ENCODE measurements at places on chromosomes 7 and 10.

DNA sequence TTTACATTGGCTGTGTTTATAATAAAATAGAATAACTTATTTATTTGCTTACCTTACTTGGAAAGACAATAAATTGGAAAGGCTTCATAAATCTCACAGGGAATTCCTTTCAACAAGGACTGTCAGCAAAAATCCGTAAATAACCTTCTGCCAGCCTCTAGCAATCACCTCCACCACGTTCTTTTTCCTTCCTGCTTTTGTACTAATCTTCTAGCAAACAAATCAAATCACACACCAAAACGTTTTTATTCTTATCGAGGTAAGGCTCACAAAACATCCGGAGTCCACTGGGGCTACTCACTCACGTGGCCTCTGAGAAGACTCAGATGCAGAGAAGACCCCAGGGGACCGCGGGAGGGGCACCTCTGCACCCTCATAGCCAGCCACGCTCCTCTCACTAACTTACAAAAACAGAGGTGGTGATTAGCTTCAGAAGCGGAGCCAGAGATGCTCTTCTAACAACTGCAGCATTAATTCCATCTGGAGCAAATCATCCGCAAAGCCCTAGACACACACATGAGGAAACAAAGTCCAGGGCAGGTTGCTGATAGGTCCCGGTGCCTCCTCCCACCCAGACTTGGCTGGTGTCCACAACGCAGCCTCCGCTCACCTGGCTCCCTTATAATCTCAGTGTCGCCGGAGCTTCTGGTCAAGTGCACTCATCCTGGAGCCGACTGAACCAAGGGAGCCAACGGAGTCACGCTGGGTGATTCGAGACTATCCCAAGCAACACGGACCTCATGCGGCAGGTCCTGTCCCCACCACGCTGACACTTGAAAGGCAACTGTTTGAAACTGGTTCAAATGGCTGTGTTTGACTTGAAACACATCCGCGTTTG is 22.5 kb downstream of the CTBP2 start:
- DNase-seq: no peak

GRCh38 chr10:116637830-116638229 is 17.1 kb downstream of the PNLIPRP2 start:
- no peak for DNase-seq

GRCh38 chr10:97788552-97789442 is 17.0 kb upstream of the SFRP5 start:
- no peak for DNase-seq

- DNase-seq: no peak
Measured at GRCh38 chr10:57992321-57993077, 275.2 kb downstream of the IPMK start.

- no peak for DNase-seq
Measured at GRCh38 chr7:27834179-27834921, 94.4 kb downstream of the TAX1BP1 start.

DNA sequence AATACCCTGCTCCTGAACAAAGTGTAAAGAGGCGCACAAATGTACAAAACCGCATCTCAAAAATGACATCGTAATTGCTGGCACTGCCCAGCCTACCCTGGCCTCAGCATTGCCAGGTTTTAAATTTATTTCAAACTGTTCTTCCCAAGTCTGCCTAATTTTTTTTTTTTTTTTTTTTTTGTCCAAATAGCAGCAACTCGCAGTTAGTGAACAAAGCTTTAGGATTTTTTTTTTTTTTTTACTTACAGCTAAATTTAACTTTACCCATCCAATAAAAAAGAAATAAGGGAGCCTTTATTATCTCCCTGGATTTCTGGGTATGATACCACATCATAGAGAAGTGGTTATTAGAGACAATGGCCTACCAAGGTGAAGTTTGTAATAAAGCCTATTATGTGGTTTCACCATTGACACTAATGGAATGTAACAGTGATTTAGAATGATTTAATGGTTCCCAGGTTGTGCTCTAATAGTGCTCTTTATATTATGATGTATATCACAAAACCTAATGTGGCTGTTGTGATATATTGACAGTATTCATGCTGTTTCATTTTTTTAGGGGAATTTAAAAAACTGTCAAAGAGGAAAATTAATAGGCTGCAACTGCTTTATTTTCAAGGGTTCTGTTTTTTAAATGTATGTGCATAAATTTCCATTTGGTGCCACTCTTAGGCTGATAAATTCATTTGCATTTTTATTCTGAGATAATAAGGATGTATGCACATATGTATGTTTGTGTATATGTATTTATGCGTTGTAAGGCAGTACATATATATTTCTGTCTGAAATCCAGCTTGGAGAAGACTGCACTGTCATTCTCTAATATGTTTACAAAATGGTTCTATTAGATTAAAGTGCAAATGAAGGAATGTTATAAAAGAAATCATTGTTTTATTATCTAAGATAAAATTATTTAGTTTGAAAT is 309.0 kb downstream of the TFEC start:
- DNase-seq: no peak

GRCh38 chr7:1290026-1290678 is 57.5 kb downstream of the UNCX start:
- peak; percentile 84 for DNase-seq

GRCh38 chr7:131071786-131072504 is 255.7 kb upstream of the MKLN1 start:
- peak; percentile 21 for DNase-seq

- DNase-seq: no peak
Measured at GRCh38 chr10:132811891-132812481, 26.0 kb upstream of the NKX6-2 start.

DNA sequence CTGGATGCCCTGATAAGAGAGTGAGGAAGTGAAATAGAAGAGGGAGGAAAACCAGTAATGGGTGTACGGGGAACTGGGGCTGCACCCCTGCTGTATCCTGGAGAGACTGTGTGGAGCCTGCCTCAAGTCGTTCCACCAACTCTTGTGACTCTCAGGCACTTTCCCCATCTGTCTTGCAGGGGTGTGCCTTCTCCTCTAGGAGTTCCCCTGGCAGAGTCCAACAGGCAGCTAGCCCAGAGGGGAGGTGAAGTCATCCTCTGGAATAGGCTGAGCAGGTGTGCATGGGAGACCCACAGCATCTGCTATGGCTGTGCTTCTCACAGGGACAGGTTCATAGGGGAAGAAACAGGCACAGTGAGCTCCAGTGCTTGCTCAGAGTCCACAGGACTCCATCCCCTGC is 46.8 kb downstream of the WIPF3 start:
- DNase-seq: no peak

DNA sequence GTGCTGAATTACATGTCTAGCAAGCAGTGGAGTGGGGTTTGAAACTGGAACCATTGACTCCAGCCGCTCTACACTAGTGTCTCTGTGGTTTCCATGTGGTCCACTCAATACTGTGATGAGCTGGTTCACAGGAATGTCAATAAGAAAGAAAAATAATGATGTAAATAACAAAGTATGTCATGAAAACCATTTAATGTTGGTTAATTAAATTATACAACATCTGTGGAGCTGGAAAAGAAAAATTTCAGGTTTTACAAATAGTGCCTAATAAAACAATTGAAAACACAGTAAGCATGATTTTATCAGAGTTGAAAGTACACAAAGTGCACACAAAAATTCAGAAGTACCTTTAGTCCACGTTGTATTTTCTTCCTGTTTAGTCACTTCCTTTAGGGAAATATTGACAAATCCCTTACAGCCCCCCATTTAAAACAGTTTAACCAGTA is 28.7 kb upstream of the NAMPT start:
- no peak for DNase-seq

- no peak for DNase-seq
Measured at GRCh38 chr7:140232957-140233917, 56.5 kb upstream of the KDM7A start.

- no peak for DNase-seq
Measured at GRCh38 chr10:15208221-15208620, 39.7 kb upstream of the NMT2 start.

GRCh38 chr7:81789406-81790119 is 19.7 kb upstream of the HGF start:
- DNase-seq: no peak

Measured in right hindlimb (tissue), 1 donor.